ENCODE measurements at places on chromosomes 2 and 18.

- DNase-seq, result no peak
Observed at GRCh38 chr2:118697781-118698180, 149.7 kb downstream of the EN1 start.

DNA sequence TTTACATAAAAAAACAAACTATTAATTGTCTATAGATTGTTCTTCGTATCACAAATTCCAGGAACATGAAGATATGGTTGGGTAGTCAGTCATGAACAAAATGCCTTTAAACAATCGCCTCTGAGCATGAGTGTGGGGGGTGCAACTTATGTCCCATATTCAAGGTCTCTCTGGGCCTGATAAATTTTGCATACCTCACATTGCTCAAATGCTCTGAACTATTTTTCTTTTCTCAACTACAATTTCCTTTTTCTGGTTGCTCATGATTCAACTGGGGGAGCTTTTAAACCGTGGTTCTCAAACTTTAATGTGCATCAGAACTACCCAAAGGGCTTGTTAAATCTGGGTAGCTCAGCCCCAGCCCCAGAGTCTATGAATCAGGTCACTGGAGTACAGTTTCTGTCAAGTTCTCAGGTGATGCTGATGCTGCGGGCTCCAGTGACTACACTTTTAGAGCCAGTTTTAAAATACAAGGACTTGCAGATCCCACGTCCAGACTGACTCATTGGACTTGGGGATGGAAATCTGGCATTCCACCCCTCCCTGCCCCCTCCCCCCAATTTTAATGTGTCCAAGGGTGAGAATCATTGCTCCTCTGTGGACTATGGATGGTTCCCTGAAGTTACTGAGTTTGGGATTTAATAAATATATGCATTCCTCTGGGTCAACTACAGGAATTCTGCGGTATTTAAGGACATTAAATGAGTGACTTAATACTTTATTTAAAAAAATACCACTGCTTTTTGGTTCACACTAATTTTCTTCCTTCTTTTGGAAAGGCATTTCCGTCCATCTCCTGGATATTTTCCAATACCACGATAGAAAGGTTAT, 1.5 kb upstream of the GPD2 start:
- DNase-seq, result no peak

GRCh38 chr18:1104181-1104881, 199.7 kb downstream of the ADCYAP1 start:
- no peak for DNase-seq

GRCh38 chr18:8176554-8176953, 432.7 kb upstream of the RAB12 start:
- no peak for DNase-seq

GRCh38 chr2:38465789-38466127, 88.7 kb upstream of the ATL2 start:
- no peak for DNase-seq

Data from dorsolateral prefrontal cortex (tissue), 122 donors.